ENCODE measurements at places on chromosomes 7 and 10.

DNA sequence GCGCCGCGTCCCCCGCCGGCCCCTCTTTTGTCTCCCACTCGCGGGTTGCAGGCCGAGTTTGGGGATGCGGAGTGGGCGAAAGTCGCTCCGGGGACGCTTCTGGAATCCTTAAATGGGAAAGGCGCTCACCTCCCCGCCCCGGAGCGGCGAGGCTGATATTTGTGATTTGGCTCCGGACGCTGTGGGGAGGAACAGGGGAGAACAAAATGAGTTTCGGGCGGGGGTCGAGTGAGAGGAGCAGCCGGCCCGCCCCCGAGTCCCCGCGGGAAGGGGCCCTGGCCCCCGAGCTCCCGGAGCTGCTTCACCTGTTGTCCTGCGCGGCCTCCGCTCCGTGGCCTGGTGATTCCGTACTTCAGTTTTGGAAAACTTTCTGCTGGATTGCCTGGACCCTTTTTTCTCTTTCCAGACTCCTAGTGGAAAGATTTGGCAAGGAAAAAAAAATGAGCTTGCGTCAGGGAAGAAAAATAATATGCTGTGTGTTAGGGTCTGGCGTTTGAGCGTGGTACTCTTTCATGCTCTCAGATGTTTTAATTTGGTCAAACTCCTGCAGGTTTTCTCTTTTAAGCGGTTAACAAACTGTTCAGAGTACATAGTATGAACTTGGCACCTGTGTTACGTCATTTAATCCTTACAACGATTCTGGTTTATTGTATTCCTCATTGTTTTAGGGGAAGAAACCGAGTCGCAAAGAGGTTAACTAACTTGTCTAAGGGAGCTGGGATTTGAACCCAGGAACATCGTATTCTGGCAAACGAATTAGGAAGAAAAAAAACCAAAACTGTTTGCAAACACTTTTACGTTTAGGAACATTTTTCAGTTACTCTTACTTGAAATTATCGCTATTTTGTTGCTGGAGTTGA, 924 bp downstream of the BMPR1A start:
- no peak for DNase-seq

- no peak for DNase-seq
Observed at GRCh38 chr7:5214236-5214635, 24.2 kb downstream of the WIPI2 start.

GRCh38 chr7:90455163-90456030, 14.0 kb upstream of the PTTG1IP2 start:
- DNase-seq: no peak

DNA sequence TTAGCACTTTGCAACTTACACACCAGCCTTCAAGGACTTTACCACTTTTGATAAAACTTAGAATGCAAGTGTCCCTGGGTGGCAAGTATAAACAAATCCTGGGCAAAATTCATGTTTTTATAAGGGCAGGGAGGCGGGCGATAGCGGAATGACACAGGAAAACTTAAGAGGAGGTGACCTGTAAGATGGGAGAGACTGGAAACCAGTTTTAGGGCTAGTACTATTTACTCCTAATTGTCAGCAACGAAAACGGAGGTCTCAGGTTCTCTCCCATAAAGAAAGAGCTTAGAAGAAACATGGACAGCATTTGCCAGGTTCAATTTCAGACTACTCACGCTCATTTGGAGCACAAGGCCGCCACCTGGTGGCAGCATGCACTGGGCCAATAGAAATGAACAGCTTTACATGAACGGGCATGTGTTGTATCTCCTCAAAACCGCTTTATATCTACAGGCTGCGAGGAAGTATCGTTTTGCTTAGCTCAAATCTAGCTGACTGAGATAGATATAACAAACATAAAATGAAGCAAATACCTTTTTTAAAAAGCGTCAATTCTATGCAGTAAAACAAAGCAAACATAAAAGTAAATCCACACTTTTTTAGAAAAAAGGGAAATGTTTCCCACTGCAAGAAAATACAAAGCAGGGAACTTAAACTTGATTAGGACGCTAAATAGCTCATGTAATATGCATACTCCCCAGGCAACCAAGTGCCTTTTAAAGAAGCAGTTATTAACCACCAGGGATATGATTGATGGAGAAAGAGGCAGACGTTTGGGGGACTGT, 37.6 kb upstream of the SVOPL start:
- peak; percentile 83 for DNase-seq

All from activated naive CD4-positive, alpha-beta T cell treated with anti-CD3 and anti-CD28 coated beads, Interleukin-2, amount 50 U/mL, for 72 hours (primary cell).